Tibial nerve (tissue), 4 donors: ENCODE measurements at places on chromosomes 7 and 10.

GRCh38 chr7:92643821-92644220 is 53.6 kb upstream of the FAM133B start:
- DNase-seq, result no peak

GRCh38 chr10:73838827-73839226 is 27.4 kb upstream of the NDST2 start:
- no peak for DNase-seq

DNA sequence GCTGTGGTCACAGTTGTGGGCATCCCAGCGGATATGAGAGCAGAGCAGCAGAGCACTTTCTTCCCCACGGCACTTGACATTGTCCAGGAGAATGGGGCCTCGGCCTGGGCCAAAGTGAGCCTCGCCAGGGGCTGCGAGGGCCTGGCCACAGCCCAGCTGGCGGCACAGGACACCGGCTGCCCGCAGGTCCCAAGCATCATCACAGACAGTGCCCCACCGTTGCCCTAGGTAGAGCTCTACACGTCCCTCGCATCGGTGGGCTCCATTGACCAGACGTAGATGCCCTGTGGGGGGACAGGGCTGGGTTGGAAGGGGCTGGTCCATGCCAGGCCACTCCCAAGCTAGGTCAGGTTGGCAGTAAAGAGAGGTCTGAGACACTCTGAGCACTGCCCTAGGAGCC is 19.4 kb downstream of the SSC4D start:
- DNase-seq, result no peak

DNA sequence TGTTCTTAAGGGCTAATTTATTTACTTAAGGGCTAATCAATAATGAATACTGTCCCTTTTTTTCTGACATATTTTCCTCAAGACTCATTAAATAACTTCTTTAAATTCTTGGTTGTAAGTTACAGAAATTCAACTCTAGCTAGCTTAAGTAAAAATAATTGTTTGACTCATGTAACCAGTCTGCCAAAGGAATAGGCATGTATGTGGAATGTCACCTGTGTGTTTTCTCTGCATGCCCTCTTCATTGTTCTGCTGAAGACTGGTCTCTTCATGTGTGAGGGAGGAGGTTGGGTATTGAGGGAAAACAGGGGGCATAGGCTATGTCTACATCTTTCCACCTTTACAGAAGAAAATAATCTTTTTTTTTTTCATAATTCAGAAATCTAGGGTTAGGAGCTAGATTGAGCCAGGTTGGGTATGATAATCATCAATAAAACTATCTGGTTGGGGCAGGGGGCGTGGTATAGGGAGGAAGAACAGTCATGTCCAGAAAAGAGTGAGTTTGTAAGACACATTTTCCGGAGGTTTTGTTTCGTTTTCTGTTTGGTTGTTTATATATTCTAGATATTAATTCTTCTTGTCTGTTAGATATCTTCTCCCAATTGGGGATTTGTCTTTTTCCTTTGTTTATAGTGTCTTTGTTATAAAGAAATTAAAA is 37.9 kb downstream of the EXOC4 start:
- DNase-seq, result no peak

GRCh38 chr10:13909516-13910258 is 322.9 kb downstream of the PRPF18 start:
- DNase-seq, result no peak
